PC-9 (cell line): ENCODE measurements at places on chromosomes 1 and 21.
A peak's percentile ranks its signal among the peaks of the same experiment; 100 is the strongest.

DNA sequence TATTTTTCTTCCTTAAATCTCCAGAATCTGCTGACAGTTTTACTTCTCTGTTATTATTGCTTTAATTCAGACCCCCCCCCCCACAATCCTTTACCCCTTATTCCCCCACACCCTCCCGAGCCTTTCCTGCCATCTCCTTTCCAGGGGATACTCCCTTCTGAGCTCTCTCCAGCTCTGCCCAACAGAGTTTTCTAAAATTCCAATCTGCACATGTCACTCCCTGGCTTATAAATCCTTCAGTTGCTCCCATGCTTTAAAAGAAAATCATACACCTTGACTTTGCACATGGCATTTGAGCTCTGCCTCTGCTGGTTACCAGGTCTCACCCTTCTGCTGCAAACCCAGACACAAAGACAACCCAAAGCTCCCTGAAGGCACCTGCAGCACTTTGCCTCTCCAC lies 11.7 kb upstream of the EPS8L3 start:
- no peak overlapping the region for H3K27ac ChIP-seq
- H3K27me3 ChIP-seq = no peaks in the 10 kb centered on the region
- no peak for DNase-seq
- H3K4me1 ChIP-seq = peaks cover 41% of the 10 kb centered on the region

DNA sequence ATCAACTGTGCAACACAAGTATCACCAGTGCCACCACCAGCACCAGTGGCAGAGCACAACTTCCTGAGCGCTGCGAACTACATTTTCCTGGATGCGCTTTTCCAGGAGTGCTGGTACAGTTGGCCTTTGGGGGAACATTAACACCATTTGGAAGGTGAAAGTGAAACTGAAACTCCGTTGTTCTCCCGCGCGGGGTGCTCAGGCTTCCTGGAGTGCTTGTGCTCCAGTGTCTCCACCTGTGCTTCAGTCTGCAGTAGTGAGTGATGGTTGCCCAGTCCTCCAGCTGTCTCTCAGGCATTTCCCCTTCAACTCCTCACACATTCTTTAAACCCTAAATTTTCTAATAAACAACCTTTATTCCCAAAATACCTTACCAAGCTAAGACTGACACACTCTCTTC lies 187.8 kb downstream of the LRRIQ3 start:
- H3K4me1 ChIP-seq = no peaks in the 10 kb centered on the region
- H3K27me3 ChIP-seq = no peaks in the 10 kb centered on the region
- no peaks in the 10 kb centered on the region for H3K36me3 ChIP-seq
- DNase-seq = no peak
- H3K4me3 ChIP-seq = peak overlapping the region; percentile 26; the same call in 1 of the 2 replicates
- H3K27ac ChIP-seq = no peak overlapping the region

DNA sequence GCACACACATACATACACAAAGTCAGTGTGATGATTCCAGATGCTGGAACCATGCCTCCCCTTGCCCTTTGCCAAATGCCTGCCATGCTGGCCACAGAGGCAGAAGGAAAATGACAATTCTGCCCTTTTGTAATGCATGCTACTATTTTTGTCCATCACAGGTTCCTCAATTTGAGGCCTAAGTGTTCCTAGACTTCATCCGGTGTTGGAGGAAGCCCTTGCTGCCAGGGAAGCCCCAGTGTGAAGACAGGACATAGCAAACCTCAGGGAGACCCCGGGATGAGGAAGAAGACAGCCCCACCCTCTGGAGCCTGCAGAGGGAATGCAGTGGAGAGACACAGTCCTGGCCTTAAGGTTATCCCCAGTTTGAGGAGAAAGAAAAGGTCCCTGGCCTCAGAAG lies 14.4 kb downstream of the PRR9 start:
- H3K4me3 ChIP-seq = no peak overlapping the region
- H3K36me3 ChIP-seq = no peaks in the 10 kb centered on the region
- H3K4me1 ChIP-seq = no peaks in the 10 kb centered on the region
- DNase-seq = no peak

DNA sequence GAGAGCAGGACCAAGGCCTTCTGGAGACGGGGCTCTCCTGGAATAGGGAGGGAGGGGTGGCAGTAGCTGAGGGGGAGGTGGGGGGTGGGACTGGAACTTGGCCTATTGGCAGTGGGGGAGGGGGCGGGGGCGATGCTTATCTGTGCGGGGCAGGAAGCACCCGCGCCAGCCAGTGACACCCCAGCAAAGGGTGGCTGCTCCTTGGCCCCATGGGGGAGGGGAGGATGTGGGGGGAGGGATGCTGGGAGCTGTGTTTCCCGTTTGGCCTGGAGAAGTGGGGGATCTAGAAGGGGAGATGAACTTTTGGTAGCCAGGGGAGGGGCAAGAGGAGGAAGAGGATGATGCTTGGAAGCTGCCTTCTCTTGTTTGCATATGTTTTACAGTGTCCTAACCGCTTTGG lies 11.0 kb downstream of the ZBTB7B start:
- H3K27me3 ChIP-seq = no peaks in the 10 kb centered on the region
- H3K4me3 ChIP-seq = no peak overlapping the region
- no peaks in the 10 kb centered on the region for H3K36me3 ChIP-seq
- H3K27ac ChIP-seq = no peak overlapping the region
- H3K4me1 ChIP-seq = peaks cover 20% of the 10 kb centered on the region

- H3K36me3 ChIP-seq = no peaks in the 10 kb centered on the region; the same call in 1 of the 2 replicates
- no peak overlapping the region for H3K4me3 ChIP-seq
Measured at GRCh38 chr1:16248007-16248436, 11.0 kb upstream of the CPLANE2 start.

GRCh38 chr1:37342736-37343135 lies 131.6 kb upstream of the ZC3H12A start:
- no peak for DNase-seq
- no peaks in the 10 kb centered on the region for H3K36me3 ChIP-seq
- H3K4me3 ChIP-seq = no peak overlapping the region
- no peaks in the 10 kb centered on the region for H3K4me1 ChIP-seq
- peaks cover 23% of the 10 kb centered on the region for H3K27me3 ChIP-seq
- no peak overlapping the region for H3K27ac ChIP-seq

DNA sequence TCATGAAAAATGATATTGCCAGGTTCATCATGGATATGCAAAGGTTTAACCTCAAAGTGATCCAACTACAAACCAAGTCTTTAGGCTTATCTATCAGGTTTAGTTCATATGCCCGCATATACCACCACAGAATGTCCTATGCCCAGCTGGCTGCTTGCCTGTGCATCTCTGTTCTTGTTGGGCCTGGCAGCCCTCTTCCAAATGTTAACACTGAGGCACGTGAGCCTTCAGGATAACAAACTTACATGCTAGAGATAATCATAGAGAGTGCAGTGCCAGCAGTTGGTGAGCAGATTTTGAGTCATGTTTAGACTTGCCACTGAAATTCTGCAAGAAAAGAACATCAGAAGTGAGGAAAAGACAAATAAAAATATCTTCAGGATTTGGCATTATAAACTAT lies 607.9 kb upstream of the TMPRSS15 start:
- H3K4me1 ChIP-seq = no peaks in the 10 kb centered on the region
- H3K36me3 ChIP-seq = no peaks in the 10 kb centered on the region
- H3K27me3 ChIP-seq = no peaks in the 10 kb centered on the region
- no peak overlapping the region for H3K4me3 ChIP-seq
- H3K27ac ChIP-seq = no peak overlapping the region
- DNase-seq = no peak

DNA sequence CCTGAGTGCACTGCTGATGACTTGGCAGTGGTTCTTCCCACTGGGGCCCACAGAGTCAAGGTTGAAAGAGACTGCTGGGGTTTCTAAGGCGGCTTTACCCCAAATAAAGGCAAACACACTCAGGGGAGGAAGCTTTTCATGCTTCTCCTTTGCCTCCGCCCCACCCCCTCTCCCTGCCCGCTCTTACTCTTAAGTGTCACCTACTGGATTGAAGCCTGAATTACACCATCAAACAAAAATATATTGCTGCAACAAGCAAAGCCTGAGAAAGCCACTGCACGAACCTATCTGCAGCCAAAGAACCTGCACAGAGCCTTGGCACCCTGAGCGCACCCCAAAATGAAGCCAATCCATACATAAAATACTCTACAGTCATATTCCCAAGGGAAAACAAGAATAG lies 63.1 kb downstream of the PTGFR start:
- H3K36me3 ChIP-seq = no peaks in the 10 kb centered on the region
- no peaks in the 10 kb centered on the region for H3K27me3 ChIP-seq
- H3K4me3 ChIP-seq = no peak overlapping the region
- no peak for DNase-seq
- no peaks in the 10 kb centered on the region for H3K4me1 ChIP-seq
- no peak overlapping the region for H3K27ac ChIP-seq
